Type B pancreatic cell (in vitro differentiated cells): ENCODE measurements at places on chromosomes 3 and 15.

- DNase-seq, result no peak
These were observed 158.8 kb upstream of the GPR149 start for GRCh38 chr3:154588831-154589230.

DNA sequence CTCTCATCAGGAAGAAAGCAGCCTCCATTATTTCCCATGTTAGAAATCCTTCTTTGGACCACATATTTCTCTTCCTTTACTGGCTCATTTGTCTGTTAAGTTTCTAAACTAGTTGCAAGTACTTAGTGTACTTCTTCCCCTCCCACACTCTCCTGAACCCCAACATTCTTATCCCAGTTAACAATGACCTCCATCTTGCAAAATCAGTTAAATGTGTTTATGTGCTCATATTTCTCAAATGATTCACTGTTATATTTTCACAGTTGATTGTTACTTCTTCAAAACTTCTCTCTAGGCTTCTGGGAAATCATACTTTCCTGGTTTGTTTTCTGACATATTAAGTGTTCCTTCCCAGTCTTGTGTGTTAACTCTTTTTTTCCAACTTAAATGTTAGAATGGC lies 856.9 kb downstream of the EPHA3 start:
- no peak for DNase-seq

- DNase-seq, result no peak
These were observed 57.0 kb upstream of the NR2E3 start for GRCh38 chr15:71753346-71753745.

DNA sequence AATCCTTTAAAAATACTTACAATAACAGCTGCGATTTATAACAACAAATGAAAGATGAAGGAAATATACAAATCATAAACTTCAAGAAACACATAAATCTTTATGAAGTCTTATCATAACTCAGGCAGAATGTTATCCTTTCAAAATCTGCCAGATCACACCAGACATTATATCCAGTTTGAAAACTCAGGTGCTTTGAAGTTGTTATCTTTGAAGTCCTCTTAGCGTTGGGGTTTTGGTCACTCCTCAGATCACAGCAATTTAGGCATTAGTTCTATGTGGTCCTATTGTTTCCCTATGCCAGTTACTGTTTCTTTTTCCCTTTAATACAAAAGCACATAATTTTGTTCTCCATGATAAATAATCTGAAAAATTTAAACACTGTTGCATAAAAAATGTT lies 934.6 kb downstream of the EPHA3 start:
- no peak for DNase-seq

DNA sequence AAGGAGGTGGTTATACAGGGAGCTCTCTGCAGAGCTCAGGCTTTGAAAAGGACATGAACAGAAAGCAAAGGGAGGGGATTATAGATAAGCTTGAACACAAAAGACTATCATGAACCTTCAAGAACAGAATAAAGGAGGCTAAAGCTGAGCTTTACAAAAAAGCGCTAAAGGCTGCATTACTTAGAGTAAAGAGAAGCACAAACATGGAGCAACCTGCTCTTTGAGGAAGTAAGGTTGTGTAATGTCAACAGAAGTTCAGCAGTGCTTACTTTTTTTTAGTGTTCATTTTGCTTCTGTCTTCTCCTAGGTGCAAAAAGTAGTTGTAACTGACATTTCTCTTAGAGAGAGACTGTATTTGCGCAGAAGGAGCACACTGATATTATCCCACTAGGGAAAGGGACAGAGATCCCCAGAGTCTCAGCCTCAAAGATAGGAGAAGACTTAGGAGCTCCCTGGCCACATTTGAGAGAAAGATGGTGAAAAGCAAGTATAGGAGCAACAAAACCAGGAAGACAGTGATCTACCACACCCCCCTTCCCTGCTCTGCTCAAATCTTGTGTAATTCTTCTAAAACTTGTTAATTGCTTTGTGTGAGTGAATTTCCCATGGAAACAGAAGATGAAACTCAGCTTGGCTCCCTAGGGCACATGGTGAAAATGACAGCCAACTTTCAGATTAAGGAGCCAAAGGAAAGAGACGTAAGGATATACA lies 54.7 kb downstream of the QTRT2 start:
- DNase-seq, result no peak

GRCh38 chr15:73751899-73752805 lies 999 bp downstream of the INSYN1 start:
- DNase-seq, result no peak

GRCh38 chr15:25972141-25972675 lies 109.1 kb upstream of the ATP10A start:
- DNase-seq, result no peak

- DNase-seq, result no peak
These were observed 17.7 kb upstream of the CGNL1 start for GRCh38 chr15:57358571-57358970.

DNA sequence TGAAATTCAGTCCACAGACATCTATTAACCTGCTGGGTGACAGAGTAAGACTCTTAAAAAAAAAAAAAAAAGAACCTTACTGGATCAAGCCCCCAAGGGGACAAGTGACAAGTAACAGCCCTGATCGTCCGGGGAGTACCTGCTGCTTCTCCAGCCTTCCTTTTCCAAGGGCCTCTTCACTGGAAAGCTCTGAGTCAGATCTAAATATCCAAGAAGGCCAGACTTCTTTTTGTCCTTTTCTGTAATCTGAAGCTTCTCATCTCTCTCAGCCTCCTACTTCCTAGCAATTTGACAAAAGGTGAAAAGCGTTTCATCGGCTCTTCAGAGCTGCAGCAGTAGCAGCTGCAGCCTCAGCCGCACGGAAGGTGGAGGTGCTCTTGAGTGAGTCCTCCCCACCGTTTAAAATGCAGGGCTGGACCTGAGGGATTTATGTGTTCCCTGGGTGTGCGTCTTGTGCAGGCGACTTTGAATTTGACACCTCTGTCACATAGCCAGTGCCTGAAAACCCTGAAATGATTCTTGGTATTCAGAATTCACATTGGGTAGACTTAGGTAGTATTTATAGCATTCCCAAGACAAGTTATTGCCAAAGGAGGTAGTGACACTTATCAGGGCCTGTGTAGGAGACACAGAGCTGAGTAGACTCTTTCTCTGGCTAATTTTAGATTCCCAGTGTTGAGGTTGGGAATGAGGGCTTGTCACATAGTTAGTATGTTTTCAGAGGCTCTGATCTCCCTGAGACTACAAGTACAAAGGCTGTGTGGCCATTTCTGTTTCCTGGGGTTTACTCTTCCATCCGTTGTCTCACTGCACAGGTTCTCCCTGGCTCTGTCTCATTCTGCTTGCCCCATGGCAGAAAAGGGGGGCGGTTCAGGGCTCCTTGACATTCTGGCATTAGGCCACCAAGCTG lies 291.2 kb upstream of the C2CD4B start:
- DNase-seq, result no peak

DNA sequence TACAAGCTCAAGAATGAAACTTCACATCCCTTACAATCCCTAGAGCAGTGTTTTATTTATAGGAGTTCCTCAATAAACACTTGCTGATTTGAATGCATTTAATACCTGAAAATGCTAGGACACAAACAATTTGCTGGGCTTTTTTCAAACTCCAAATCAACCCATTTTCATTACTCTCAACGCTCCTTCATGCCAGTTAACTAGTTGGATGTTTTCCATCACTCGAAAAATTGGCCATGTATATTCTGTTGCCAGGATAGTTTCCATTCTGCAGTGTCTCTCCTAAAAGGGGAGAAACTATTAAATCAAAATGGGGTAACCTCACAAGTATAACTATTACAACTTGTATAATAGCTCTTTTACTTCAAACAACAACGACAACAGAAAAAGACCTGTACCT lies 1.2 kb downstream of the GBE1 start:
- DNase-seq, result no peak

GRCh38 chr3:129485721-129486663 lies 42.4 kb upstream of the RHO start:
- no peak for DNase-seq

GRCh38 chr3:129793319-129793718 lies 100.2 kb downstream of the TMCC1 start:
- no peak for DNase-seq

DNA sequence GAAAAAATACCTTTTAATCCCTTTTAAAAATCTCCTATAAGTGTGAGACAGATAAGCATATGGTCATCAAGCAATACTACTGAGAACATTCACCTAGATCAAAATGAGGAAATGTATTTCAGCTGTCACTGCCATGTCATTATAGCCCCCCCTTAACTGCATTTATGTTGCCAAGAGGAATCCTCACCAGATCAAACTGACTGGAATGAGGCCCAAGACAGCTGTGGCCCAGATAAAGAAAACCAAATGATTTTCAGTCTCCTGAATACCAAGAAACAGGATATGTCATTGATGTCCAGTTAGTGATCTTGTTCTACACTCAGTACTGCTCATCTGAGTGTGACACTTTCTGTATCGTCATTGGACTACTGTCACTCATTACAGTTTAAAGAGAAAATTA lies 35.1 kb upstream of the CPB1 start:
- DNase-seq, result no peak

GRCh38 chr15:101048176-101048575 lies 129.0 kb downstream of the LRRK1 start:
- peak; percentile 52 for DNase-seq
